ENCODE measurements at places on chromosomes 11 and 22.

DNA sequence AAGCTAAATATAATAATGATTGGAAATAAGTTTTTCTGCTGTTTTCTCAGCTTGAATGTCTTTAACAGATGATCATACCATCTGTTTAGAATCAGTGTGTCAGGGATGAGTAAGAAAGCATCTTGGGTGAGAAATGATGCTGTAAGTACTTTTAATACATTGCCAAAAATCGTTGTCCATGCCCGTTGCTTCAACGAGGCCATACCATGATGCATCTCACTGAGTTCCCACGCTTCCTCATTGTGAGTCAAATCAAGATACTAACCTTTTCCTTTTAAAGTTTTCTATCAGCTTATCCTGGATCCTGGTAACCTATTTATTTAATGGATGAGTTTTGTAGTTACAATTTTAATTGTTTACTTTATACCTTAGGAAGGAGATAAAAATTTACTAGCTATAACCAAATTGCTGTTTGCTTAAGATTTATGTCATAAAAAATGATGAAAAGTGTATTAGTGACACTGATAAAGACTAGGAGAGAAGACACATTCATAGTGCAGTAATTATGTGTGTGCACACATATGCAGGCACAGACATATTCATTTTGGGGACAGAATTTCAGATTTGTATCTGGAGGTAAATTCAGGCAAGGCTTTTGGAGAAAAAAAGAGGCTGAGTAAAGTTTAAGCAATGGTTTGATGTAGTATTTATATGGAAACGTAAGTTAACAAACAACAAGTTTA lies 154.8 kb downstream of the UVRAG start:
- DNase-seq, result no peak

- no peak for DNase-seq
These were observed 12.7 kb upstream of the CAPN5 start for GRCh38 chr11:77054084-77054483.

GRCh38 chr11:72685560-72686480 lies 11.6 kb upstream of the PDE2A start:
- DNase-seq, result no peak

DNA sequence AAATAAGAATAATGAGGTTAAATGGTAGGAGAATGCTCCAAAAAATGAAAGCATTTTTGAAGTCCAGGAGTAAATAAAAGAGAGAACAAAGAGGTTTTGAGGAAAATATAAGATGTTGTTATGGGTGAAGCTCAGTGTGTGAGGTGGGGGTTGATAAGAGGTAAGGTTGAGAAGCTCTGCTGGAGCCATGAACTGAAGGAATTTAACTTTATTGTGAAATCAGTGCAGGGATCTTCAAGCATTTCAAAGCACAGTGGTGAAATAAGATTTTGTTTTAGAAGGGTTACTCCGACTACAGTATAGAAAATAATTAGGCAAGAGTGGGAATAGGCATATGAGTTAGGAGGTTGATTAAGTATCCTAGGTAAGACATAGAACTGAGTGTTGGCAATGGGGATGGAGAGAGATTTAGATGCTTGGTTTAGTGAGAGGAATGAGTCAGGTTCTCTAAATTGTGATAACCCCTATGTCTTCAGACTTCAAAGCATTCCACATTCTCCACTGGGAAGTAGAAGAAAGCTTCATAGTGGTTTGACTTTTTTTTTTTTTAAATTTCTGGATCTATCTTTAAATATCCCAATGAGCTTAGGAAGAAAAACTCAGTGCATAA lies 403.2 kb downstream of the AASDHPPT start:
- DNase-seq, result no peak

GRCh38 chr22:37144180-37144554 lies 5.5 kb downstream of the IL2RB start:
- no peak for DNase-seq

DNA sequence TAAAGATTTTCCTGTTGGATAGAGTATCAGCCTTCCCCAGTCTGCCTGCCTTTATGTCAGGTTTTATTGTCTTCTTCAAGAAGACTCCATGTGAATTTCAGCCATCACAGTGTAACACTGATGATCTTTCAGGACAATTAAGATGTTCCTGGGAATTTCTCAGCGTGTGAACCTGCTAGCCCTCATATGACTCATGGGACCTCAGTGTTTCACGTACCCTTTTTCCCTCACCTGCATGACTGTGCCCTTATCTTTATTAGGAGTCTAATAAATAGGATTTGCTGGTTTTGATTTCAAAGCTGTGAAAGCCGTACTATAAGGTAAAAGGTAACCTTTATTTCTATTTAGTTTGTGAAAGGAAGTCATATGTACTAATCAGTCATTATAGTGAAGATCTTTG lies 81.7 kb upstream of the MYO18B start:
- no peak for DNase-seq

- no peak for DNase-seq
These were observed 615.0 kb upstream of the ARHGAP42 start for GRCh38 chr11:100072131-100072530.

GRCh38 chr11:129719037-129719436 lies 96.6 kb upstream of the TMEM45B start:
- DNase-seq, result no peak

- no peak for DNase-seq
These were observed 616.6 kb downstream of the TBC1D22A start for GRCh38 chr22:47379037-47379436.

- no peak for DNase-seq
These were observed 12.3 kb upstream of the ASPHD2 start for GRCh38 chr22:26416670-26417276.

GRCh38 chr11:99268886-99269285 lies 248.1 kb downstream of the CNTN5 start:
- DNase-seq, result no peak

DNA sequence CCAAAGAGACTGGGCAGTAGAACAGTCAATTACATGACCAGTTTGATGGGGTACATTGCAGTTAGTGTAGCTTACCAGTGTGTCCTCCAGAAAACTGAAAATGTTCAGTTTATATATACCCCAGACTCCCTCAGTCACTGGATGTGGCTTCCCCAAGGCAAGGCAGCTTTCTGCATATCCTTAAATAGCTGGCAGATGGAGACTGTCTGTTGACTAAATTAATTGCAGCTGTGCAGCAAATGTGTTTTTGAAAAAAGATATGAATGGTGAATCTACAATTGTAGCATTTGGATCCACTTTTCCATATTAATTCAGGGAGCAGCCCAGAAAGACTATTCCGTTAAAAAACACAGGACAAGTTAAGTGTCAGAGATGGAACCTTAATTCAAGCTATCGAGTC lies 565.1 kb upstream of the CCDC179 start:
- DNase-seq, result no peak

DNA sequence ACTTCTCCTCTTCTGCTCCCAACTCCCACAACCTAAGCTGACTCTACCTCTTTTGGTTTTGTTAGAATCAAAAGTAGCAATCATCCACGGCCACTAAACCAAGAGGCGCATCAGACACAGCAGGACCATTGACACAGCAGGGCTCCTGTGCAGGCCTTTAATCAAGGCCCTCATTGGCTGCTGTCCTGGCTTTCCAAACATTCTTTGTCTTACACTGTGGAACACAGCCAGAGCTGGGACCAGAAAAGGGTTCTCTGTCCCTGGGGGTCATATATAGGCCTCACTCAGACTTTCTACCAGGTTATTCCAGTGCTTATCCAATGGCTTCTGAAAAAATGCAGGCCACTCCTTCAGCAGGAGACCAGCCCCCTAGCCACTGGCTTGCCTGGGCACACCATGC lies 212.7 kb upstream of the NTM start:
- DNase-seq, result no peak

GRCh38 chr11:64918017-64918416 lies 1.0 kb upstream of the ATG2A start:
- DNase-seq, result no peak

GRCh38 chr11:44328138-44328660 lies 18.3 kb upstream of the ALX4 start:
- DNase-seq, result no peak

GRCh38 chr11:7422544-7423331 lies 62.6 kb upstream of the OLFML1 start:
- no peak for DNase-seq

DNA sequence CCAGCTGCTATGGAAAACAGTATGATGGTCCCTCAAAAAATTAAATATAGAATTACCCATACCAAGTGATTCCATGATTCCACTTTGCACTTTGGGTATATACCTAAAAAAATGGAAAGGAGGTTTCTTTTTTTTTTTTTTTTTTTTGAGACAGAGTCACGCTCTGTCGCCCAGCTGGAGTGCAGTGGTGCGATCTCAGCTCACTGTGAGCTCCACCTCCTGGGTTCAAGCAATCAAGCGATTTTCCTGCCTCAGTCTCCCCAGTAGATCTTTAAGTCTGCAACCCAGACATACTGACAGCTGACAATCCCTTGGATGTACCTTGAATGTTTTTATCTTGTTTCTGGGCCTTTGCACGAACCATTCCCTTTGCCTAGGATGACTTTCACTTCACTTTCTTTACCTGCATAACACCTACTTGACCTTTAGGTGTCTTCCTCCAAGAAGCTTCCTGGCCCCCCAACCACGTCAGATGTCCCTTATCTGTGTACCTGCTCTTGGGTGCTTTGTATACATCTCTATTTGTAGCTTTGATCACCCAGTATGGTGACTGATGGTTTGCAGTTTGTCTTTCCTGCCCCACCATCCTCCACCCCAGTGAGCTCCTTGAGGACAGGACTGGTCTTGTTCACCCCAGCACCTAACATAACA lies 11.6 kb downstream of the UCP3 start:
- no peak for DNase-seq

- no peak for DNase-seq
These were observed 1286.5 kb upstream of the TENM4 start for GRCh38 chr11:80727315-80727714.

DNA sequence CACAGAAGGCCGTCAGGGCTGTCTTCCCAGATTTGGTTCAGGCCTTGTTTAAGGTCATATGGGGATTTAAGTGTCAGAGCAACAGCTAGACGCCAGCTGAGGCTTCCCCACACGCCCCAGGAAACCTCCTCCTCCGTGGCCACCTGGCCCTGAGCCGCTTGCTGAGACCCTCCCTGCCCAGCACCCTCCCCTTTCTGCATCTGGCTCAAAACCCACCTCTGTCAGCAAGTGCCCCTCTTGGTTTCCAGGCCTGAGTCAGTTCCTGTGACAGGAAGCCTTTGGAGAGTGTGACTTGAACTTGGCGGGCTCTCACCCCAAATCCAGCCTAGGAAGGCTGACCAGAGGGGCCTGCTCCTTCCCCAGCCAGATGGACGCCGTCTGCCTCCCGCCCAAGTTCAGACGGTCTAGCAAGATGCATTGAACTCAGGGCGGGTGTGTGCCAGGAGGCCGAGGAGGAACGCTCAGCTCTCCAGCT lies 561 bp downstream of the FXYD2 start:
- DNase-seq, result no peak

DNA sequence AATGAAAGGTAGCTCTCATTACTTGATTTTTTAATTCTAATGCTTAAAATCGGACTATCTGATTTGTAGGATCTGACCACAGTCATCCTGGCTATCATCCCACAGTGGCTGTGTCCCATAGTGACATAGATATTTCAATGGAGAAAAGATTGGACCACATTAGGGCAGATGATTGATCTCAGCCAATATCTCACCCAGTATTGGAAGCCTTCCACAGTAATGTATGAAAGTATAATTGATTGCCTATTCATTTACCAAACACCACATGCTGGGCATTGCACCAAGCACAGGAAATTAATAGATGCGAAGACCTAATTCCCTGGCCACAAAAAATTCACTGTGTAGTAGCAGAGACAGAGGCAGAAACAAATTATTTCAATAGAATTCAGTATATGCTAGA lies 37.6 kb downstream of the FZD4 start:
- DNase-seq, result no peak

DNA sequence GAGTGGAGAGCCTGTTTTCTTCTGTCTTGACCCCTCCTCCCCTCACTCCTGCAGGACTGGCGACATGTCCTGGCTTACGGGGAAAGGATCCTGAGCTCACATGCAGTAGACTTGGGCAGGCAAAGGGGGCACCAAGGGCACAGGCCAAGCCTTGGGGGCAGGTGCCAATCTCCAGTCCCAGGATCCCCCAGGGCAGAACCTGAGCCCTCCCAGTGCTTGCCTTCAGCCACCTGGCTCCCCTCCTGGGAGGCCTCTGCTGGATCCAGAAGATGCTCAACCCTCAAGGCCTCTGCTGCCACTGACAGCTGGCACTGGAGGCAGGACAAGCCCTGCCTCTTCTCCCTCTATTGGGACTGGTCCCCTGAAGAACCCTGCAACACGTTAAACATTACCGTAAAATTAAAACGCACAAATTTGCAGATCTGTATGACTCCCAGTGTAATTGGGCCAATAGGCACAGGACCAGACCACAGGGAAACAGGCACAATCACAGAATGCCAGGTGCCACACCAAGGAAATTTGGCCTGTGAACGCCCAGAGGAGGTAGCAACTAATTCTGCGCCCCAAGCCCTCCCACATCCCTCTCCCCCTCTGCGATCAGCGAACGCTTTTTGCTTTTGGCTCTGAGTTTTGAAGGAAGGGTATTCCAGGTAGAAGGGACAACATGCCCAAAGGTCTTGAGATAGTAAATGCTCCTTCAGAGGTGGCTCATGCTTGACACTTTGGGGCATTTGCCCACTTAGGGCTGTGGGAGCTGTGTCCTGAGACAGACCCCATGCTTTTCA lies 967 bp upstream of the LZTR1 start:
- no peak for DNase-seq

DNA sequence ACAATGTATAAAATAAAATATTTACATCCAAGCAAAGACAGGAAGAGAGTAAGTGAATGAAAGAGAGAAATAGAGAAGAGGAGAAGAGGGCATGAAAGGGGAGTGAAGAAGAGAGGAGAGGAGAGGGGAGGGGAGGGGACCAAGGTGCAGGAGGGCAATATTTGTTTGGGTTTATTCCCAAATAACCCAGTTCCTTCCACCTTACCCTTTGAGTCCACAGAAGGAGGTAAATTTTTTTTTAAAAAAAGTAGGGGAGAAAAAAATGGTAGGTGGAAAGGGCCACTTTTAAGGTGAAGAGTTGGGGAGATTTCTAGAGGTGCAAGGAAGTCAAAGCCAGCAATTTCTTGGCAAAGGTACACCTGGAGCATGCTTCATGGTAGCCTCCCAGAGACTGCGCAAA lies 2.1 kb upstream of the OR5AN1 start:
- DNase-seq, result no peak

- no peak for DNase-seq
These were observed 235.4 kb downstream of the KIRREL3 start for GRCh38 chr11:126765196-126765595.

DNA sequence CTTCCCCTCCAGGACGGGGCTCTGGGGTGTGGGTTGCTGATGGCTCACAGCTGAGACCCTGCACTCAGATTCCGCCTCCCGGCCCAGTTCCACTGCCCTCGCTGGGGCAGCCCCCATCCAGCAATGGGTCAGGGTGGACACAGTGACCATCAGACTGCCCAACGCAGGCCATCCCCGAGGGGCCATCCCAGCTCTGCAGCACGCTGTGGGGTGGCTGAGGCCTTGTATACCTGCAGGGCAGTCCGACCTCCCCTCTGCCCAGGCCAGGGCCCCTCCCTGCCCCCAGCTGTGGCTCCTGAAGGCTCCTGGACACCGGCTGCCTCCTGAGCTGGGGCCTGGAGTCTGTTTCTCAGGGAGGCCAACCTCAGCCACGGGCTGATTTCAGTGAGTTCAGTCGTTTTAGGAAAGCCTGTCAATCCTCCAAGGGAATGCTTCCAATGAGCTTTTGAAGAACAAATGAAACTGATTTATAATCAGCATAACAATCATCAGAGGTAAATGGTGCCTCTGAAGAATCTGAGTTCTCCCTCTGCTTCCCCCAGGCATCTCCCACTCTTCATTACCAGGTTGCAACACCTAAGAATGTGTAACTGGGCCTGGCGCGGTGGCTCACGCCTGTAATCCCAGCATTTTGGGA lies 95.1 kb downstream of the CELSR1 start:
- no peak for DNase-seq

Data from T-cell (primary cell).